ENCODE measurements at places on chromosomes 3 and 15. TPM values are rescaled to one million over a fixed set of nuclear protein-coding genes. Genes with fewer than 3 reads are reported as not detected.

Gene MTMR10
- 39.3 TPM for total RNA-seq

Gene CYP1A2
- total RNA-seq: not detected

Gene CCR9
- 0.44 TPM for total RNA-seq

Gene CPA3
- not detected for total RNA-seq

Gene THAP10
- 0.34 TPM for total RNA-seq

Gene DAZL
- not detected for total RNA-seq

Gene IGF2BP2
- total RNA-seq: 0.69 TPM

Gene CPNE4
- total RNA-seq: not detected

Gene ACAN
- total RNA-seq: not detected

Gene ZNF774
- 2.9 TPM for total RNA-seq

Gene DLL4
- total RNA-seq: 0.05 TPM

Gene TGM5
- 0.17 TPM for total RNA-seq

Gene HGD
- 0.78 TPM for total RNA-seq

Gene ZNF501
- 6.2 TPM for total RNA-seq

Gene SOX14
- not detected for total RNA-seq

- H3K27ac ChIP-seq: no peak overlapping the region
- no peak for DNase-seq
- no peaks in the 10 kb centered on the region for H3K36me3 ChIP-seq
- no peak overlapping the region for H3K4me3 ChIP-seq
- no peaks in the 10 kb centered on the region for H3K4me1 ChIP-seq
Measured at GRCh38 chr3:69803681-69804270, 64.5 kb downstream of the MITF start.

DNA sequence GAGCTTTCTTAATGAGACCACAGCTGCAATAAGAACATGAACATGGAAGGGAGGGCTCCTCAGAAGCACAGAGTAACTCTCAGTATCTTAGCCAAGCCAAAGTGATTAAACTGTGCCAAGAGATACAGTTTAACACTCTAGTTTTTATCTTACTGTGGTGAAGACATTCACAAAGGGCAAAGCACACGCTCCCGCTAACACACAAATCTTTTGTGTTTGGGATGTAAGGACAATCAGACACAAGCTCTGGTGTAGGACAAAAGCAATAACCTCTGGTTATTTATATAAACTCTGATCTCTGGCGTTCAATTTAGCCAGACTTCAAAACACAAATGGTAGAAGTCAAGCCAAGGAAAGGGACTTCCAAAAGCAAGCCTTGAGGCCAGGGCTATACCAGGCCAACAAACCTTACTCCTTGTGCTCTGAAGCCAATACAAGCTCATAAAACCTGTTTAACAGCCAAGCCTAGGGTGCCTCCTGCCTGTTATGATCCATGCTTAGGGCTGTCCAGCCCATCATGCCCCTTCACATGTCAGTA is 27.8 kb downstream of the DPH3 start:
- no peaks in the 10 kb centered on the region for H3K36me3 ChIP-seq
- peaks cover 6% of the 10 kb centered on the region for H3K27me3 ChIP-seq
- H3K4me3 ChIP-seq: no peak overlapping the region

GRCh38 chr15:42100021-42100800 is 5.8 kb upstream of the PLA2G4D start:
- H3K27me3 ChIP-seq: peaks cover 11% of the 10 kb centered on the region
- no peaks in the 10 kb centered on the region for H3K4me1 ChIP-seq
- H3K4me3 ChIP-seq: no peak overlapping the region
- H3K36me3 ChIP-seq: no peaks in the 10 kb centered on the region

DNA sequence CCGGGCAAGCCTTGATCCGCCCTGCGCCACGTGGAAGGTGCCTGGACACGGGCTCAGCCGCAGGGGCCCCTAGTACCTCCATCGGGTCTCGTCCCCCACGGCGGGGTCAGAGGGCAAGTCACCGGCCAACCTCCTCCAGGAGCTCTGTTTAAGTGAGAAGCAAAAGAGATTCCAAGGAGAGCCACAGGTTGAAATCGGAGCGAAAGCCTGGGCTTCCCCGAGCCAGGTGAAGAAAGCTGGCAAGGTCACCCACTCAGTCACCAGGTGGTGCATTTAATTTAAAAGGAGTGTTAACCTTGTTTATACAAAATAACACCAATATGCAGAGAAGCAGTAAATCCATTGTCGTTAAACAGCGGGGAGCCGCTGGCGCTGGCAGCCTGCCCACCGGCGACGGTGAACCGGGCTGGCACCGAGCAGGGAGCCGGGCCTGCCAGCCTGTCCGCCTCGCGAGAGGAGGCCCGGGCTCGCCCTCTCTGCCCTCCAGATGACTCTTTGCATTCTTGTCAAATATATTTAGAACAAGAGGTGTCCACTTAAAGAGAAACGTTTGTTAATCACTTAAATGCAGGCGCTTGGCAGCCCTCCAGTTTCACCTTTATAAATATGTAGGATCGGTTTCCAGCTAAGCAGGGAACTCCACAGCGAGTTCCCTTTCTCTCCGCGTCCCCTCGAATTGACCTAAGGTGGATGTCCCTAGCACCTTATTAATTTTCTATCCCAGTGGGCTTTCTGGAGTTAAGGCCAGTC is 277.3 kb upstream of the NR2F2 start:
- no peak overlapping the region for H3K4me3 ChIP-seq
- H3K27me3 ChIP-seq: peaks cover 6% of the 10 kb centered on the region
- DNase-seq: no peak
- H3K36me3 ChIP-seq: no peaks in the 10 kb centered on the region

GRCh38 chr3:10401990-10402761 is 81.3 kb upstream of the SEC13 start:
- H3K4me3 ChIP-seq: no peak overlapping the region
- H3K36me3 ChIP-seq: no peaks in the 10 kb centered on the region
- H3K27ac ChIP-seq: no peak overlapping the region
- no peak for DNase-seq
- peaks cover 6% of the 10 kb centered on the region for H3K4me1 ChIP-seq

- H3K27me3 ChIP-seq: no peaks in the 10 kb centered on the region
- no peak for DNase-seq
- H3K27ac ChIP-seq: no peak overlapping the region
Measured at GRCh38 chr3:163347944-163348343, 1730.4 kb downstream of the SI start.

GRCh38 chr3:127342735-127343134 is 54.9 kb upstream of the PRR20G start:
- no peaks in the 10 kb centered on the region for H3K36me3 ChIP-seq
- H3K27ac ChIP-seq: no peak overlapping the region
- no peak for DNase-seq
- peaks cover 20% of the 10 kb centered on the region for H3K27me3 ChIP-seq

- DNase-seq: no peak
- no peaks in the 10 kb centered on the region for H3K36me3 ChIP-seq
- no peak overlapping the region for H3K4me3 ChIP-seq
- no peak overlapping the region for H3K27ac ChIP-seq
- no peaks in the 10 kb centered on the region for H3K4me1 ChIP-seq
Measured at GRCh38 chr15:35746121-35746520, 200.2 kb upstream of the DPH6 start.

DNA sequence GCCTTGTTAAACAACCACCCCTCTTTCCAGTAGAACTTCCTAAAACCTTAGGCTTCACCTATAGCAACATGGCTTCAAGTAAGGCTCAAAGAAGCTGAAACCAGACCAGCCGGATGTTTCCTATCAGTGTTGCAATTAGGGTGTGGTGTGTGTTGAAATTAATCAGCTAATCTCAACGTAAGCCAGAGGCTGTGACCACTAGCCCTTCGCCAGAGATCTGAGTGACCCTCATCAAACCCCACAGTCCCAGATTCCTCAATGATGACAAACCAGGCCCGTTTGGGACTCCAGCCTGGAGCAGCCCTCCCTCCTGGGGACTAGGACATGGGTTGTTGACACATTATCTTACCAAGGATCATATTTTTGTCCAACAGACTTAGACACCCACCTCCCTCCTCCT is 27.3 kb downstream of the CYP11A1 start:
- no peaks in the 10 kb centered on the region for H3K4me1 ChIP-seq
- H3K27ac ChIP-seq: no peak overlapping the region
- H3K4me3 ChIP-seq: no peak overlapping the region
- no peaks in the 10 kb centered on the region for H3K36me3 ChIP-seq

DNA sequence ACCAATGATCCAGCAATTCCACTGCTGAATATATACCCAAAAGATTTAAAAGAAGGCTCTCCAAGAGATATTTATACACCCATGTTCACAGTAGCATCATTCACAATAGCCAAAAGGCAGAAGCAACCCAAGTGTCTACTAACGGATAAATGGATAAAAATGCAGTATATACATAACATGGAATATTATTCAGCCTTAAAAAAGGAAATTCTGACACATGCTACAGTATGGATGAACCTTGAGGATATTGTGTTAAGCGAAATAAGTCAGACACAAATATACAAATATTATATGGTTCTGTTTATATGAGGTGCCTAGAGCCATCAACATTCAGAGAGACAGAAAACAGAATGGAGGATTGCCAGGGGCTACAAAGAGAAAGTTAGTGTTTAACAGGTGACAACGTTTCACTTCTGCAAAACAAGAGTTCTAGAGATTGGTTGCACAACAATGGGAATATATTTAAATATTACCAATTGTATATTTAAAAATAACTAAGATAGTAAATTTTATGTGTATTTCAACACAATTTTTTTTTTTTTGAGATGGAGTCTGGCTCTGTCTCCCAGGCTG is 69.4 kb downstream of the STAG1 start:
- H3K27ac ChIP-seq: no peak overlapping the region
- H3K4me1 ChIP-seq: peaks cover 42% of the 10 kb centered on the region
- H3K4me3 ChIP-seq: no peak overlapping the region
- DNase-seq: no peak
- peaks cover 13% of the 10 kb centered on the region for H3K36me3 ChIP-seq
- H3K27me3 ChIP-seq: no peaks in the 10 kb centered on the region

DNA sequence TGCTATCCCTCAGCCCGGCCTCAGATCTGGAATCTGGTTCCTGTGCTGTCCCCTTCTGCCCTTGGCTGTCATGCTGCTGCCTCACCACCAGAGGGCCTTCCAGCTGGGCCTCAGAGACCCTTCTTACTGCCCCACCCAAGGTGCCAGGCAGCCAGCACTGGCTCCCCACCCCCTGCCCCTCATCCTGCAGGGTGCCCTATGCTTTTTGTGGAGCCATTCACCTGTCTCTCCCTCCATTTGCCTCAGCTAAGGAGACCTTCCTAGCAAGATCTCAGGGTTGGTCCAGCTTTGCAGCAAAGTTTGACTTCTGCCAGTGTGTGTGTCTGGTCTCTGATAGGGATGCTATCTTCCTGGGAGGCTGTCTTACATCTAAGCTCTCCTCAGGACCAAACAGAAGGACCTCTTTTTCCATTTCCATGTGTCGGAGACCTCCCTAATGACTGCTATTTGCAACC is 1.9 kb upstream of the VWA5B2 start:
- no peaks in the 10 kb centered on the region for H3K36me3 ChIP-seq
- peaks cover 15% of the 10 kb centered on the region for H3K4me1 ChIP-seq
- no peak for DNase-seq
- H3K4me3 ChIP-seq: peak overlapping the region; percentile 24
- H3K27me3 ChIP-seq: peaks cover 43% of the 10 kb centered on the region

DNA sequence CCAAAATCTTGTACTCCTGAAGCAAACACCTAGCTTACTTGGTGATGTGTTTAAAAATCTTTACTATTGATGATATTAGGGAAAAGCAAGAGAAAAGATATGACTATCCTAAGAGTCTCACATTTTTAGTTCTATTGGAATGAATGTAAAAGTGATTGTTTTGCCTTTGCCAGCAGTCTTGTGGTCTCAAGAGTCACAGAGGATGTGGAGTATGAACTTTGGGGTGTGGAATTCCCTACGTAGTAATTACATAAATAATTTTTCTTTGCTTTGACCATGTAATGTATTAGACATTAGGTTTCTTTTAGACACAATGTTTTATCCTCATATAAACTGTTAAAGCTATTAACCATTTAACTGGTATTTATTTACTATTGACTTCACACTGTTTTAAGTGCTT is 387.6 kb downstream of the NAALADL2 start:
- H3K36me3 ChIP-seq: no peaks in the 10 kb centered on the region
- no peak for DNase-seq
- no peak overlapping the region for H3K27ac ChIP-seq
- no peaks in the 10 kb centered on the region for H3K4me1 ChIP-seq

DNA sequence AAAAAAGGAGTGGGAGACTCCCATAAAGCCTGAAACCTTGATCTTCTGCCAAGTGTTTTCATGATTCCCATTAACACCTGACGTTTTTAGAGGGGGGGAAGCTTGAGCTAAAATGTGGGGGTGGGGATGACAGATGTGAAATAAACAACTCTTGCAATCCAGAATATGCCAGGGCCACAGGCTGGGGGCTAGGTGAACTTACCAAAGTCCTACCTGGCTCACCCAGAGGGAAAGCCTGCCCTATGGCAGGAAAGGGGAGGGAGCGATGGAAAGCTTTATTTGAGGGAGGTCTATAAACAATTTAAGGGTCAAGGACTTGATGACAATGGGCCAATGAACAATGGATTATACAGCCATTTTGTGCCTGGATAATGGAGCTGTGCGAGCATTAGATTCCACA is 108.3 kb downstream of the LRIG1 start:
- H3K36me3 ChIP-seq: peaks cover 4% of the 10 kb centered on the region
- peak overlapping the region; percentile 85 for H3K27ac ChIP-seq
- H3K4me1 ChIP-seq: peaks cover 66% of the 10 kb centered on the region

- no peaks in the 10 kb centered on the region for H3K36me3 ChIP-seq
- no peak overlapping the region for H3K27ac ChIP-seq
- DNase-seq: no peak
- H3K4me1 ChIP-seq: no peaks in the 10 kb centered on the region
- H3K27me3 ChIP-seq: no peaks in the 10 kb centered on the region
- H3K4me3 ChIP-seq: no peak overlapping the region
Measured at GRCh38 chr3:156772588-156773206, 53.5 kb upstream of the LEKR1 start.

- no peaks in the 10 kb centered on the region for H3K4me1 ChIP-seq
- H3K27ac ChIP-seq: no peak overlapping the region
- no peaks in the 10 kb centered on the region for H3K27me3 ChIP-seq
- H3K4me3 ChIP-seq: no peak overlapping the region
Measured at GRCh38 chr3:55203006-55203405, 275.1 kb upstream of the LRTM1 start.

DNA sequence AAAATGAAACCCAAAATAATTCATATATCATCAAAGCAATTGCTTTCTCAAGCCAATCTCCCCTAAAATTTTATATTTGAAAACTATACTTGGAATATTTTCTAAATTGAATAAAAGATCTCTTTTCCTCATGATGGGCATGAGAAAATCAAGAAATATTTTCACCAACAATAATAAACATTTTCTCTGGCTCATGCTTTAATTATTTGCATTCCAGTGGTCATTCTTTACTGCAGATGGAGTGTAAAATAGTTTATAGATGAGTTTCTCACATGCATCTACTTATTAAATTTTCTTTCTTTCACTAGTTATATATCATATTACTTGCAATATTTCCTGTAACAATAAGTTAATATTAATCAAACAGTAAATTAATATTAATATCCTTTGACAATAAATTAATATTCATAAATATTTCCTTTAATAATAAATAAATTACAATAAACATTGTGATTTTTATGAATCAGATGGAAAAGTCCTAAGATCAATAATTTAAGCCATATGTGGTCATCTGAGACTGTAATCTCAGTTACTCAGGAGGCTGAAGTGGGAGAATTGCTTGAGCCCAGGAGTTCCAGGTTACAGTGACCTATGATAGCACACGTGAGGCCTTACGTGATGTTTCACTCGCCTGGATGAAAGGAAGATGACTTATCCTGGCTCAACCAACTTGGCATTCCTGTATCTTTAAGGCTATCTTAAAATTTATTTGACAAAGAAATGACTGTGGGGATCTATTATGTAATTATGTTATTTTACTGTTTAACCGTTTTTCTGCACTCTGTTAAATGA is 958.8 kb downstream of the ZPLD1 start:
- H3K27me3 ChIP-seq: no peaks in the 10 kb centered on the region
- no peaks in the 10 kb centered on the region for H3K36me3 ChIP-seq
- no peak overlapping the region for H3K27ac ChIP-seq
- no peak overlapping the region for H3K4me3 ChIP-seq
- DNase-seq: no peak
